Sciatic nerve (tissue), 2 donors: ENCODE measurements at places on chromosomes 3 and 15.

- no peak for DNase-seq
Measured at GRCh38 chr3:24373198-24373959, 121.3 kb downstream of the THRB start.

- DNase-seq: no peak
Measured at GRCh38 chr3:111260878-111261277, 189.3 kb downstream of the NECTIN3 start.

- DNase-seq: peak; percentile 63
Measured at GRCh38 chr15:67146234-67146633, 80.8 kb downstream of the SMAD3 start.

GRCh38 chr3:101117980-101118379 lies 124.8 kb upstream of the ABI3BP start:
- no peak for DNase-seq

DNA sequence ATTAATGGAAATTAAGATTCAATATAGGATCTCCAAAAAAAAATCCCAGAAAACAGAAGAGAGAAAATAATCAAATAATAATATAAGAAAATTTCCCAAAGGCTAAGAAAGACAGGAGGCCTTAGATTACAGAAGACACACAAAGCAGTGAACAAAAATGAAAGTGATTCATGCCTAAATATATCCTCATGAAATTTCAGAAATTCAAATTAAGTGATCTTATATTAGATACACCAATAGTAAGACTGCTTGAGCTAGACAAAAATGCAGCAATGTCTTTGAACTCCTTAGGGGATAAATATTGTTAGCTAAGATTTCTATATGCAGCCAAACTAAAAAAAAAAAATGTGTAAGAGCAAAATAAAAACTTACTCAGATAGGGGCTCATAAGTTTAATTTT lies 44.6 kb upstream of the ARPP21 start:
- no peak for DNase-seq

GRCh38 chr3:71072986-71073385 lies 510.5 kb downstream of the FOXP1 start:
- no peak for DNase-seq

DNA sequence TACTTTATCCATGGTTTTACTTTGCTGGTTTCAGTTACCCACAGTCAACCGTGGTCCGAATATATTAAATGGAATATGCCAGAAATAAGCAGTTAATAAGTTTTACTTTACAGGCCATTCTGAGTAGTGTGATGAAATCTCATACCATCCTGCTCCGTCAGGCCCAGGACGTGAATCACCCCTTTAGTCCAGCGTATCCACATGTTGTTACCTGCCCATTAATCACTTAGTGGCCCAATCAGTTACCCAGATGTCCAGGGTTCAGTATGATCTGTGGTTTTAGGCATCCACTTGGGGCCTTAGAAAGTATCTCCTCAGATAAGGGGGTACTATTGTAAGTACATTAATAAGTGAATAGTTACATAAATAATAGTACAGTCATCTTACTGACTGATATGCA lies 88.0 kb downstream of the TTBK2 start:
- DNase-seq: no peak

GRCh38 chr15:73284090-73284716 lies 84.6 kb downstream of the HCN4 start:
- DNase-seq: no peak

GRCh38 chr3:38002291-38002876 lies 11.8 kb downstream of the VILL start:
- peak; percentile 57 for DNase-seq

- no peak for DNase-seq
Measured at GRCh38 chr15:84762840-84763572, 14.6 kb downstream of the ZNF592 start.

DNA sequence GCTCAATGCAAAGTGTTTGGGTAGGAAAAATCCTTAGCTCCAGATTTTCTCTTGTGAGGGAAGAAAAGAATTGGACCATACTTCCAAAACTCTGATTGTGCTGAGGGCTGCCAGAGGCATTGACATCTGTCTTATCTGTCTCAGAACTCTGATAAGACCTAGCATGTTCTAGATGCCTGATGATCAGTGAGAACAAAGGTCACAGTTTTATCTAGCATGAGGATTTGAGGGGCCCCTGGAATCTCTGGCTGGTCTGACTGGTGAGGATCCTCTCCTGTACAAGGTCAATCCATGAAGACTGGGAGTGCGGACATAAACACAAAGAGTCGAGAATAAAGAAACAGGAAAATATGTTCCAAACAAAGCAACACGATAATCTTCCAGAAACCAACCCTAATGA lies 40.1 kb downstream of the GPR149 start:
- no peak for DNase-seq

- DNase-seq: no peak
Measured at GRCh38 chr3:129184396-129184657, 631 bp upstream of the CNBP start.

GRCh38 chr3:23743141-23743784 lies 62.5 kb upstream of the UBE2E1 start:
- no peak for DNase-seq

DNA sequence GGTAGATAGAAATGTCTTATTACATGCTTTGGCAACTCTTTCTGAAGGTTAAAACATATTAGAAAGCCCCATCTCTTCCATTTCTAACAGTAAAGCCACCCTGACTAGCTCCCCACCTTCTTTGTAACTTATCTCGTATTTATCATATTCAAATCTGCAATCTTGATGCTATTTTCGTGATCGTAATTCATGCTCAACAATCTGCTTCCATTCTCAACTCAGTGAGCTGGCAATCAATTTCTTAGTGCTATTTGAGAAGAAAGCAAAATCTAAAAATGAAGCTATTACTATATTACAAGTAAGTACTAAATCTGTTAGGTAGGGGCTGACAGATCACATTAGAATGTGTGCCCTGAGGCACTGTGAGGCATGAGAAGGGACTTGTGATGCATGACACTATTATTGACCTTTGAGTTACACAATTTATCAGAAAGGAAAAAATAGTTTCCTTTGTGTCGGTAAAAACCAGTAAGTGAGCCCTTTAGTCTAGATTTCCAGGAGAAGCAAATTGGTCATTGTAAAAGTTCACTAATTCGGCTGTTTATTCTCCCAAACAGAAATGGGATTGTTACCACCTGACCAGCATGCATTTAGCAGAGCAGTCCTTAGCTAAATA lies 379.7 kb upstream of the CNTN6 start:
- no peak for DNase-seq

DNA sequence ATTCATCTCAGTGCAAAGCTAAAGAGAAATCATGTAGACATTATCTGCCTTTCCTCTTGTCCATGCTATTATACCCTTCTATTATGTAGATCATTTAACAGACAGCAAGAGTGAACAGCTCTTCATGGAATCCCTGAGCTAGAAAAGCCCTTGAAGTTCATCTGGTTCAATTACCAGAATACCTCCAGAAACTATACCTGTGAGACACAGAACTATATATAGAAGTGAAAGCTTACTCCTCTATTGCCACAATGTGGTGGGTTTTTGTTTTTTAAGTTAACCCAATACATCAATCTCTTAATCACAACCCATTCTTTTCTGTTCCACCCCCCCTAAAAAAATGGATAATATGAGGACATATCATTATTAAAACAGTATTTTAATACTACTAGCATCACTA lies 347.7 kb downstream of the PLCL2 start:
- DNase-seq: no peak

GRCh38 chr3:148955544-148956346 lies 35.6 kb upstream of the GYG1 start:
- peak; percentile 63 for DNase-seq

- no peak for DNase-seq
Measured at GRCh38 chr3:179953993-179954870, 82.5 kb downstream of the PEX5L start.

DNA sequence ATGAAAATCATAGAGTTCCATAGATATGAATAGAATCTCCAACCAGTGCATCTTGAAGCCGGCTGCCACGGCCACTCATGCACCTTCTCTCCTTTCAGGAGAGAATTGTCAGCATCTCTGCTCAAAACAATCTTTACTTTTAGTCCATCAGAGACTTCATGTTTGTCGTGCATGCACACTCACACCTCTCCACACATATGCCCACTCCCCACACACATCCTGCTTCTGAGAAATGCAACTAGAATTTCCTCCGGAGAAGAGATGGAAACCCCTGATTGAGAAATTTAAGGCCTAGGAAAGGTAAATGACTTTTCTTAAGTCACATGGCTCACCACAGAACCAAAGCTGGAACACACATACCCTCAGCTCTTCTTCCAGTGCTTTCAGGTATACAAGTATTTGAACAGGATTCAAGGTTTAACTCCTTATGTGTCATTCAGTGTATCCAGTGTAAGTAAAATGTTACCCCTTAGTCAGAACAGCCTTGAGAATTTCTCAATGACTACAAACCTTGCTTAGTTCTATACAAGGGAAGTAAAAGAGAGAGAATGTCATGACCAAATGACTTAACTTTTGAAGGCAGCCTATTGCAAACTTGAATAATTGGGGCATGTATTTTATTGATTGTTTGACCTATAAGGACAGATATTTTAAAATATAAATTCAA lies 69.1 kb upstream of the TSEN2 start:
- DNase-seq: no peak
